Peyer's patch (tissue), 4 donors: ENCODE measurements at places on chromosomes 2 and 18. TPM values are rescaled to one million over a fixed set of nuclear protein-coding genes. Genes with fewer than 3 reads are reported as not detected.

GRCh38 chr18:7607540-7608173 lies 40.5 kb downstream of the PTPRM start:
- DNase-seq, result no peak

Gene MERTK
- total RNA-seq, result 9.8 TPM

Gene TFCP2L1
- total RNA-seq, result 41.0 TPM

Gene IL1F10
- total RNA-seq, result not detected

GRCh38 chr2:29108225-29108624 lies 7.0 kb upstream of the CLIP4 start:
- DNase-seq, result no peak

GRCh38 chr2:151904021-151904420 lies 75.8 kb upstream of the ARL5A start:
- DNase-seq, result no peak

GRCh38 chr18:9913151-9913525 lies 678 bp upstream of the VAPA start:
- DNase-seq, result no peak
